ENCODE measurements at places on chromosomes 1 and 21.

- DNase-seq = peak; percentile 62
Observed at GRCh38 chr1:223716302-223716862, 4.0 kb downstream of the CAPN2 start.

DNA sequence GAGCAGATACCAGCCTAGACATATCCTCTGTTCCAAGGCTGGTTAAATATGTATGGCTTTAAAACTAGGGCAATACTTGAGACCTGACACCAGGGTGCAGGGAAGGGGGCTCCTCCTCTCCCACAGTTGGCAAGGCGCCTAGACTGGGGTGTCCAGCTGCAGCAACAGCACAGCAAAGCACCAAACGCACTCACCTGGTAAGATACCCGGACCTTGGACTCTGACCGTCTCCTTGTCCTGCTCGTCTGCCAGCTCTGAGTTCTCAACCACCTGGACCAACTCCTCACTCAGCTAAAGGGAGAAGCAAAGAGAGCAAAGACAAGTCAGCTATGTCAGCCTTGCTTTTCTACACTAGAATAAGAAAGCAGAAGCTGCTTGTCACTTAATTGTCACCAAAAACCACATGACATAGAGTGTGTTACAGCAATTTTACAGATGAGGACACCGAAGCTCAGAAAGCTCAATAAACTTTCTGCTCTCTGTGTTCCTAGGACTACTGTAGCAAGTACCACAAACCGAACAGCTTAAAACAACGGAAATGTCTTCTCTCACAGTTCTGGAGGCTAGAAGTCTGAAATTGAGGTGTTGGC is 4.4 kb downstream of the PACC1 start:
- peak; percentile 51 for DNase-seq

DNA sequence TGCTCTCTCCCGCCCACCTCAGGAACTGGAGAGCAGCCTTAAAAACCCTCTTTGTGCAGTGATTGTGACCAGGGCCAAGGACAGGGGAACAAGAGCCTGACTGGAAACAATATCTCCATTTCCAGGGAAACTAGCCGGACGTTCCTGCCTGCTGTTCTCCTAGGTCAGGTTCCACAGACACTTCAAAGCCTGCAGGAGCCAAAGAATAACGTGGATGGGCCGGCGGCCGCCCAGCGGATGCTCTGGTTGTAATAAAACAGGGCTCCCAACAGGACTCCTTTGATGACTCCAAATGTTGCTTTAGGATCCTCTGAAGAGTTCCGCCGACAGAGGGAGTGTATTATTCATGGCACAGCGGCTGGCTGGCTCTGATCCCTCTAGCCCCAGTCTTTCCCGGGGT is 162.2 kb downstream of the PLXNA2 start:
- DNase-seq = no peak

DNA sequence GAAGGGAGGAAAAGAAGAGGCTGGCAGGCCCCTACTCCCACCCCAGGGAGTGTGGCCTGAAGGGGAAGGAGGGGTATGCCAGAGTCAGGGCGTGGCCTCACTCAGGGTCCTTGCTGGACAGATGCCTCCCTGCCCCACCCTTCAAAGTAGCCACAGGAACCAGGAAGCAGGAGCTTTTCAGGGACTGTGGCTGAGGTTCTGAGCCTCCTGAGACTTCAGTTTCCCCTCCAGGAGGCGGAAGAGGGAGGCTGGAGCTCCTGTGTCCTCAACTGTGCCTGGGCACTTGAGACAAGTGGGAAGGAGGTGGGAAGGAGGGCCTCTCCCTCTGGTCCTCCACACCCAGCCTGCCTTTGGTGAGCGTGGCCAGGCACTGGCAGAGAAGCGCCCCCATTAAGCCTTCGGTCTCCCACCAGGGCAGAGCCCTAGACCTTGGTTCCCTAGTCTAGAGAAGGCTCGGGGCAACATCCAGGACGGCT is 5.3 kb downstream of the CELSR2 start:
- DNase-seq = no peak

- no peak for DNase-seq
Observed at GRCh38 chr1:74766579-74766978, 33.6 kb downstream of the TYW3 start.

- DNase-seq = no peak
Observed at GRCh38 chr21:29487154-29487553, 188.4 kb downstream of the BACH1 start.

- DNase-seq = no peak
Observed at GRCh38 chr1:177346790-177347359, 176.1 kb downstream of the BRINP2 start.

GRCh38 chr1:29504196-29504595 is 267.9 kb downstream of the PTPRU start:
- no peak for DNase-seq

DNA sequence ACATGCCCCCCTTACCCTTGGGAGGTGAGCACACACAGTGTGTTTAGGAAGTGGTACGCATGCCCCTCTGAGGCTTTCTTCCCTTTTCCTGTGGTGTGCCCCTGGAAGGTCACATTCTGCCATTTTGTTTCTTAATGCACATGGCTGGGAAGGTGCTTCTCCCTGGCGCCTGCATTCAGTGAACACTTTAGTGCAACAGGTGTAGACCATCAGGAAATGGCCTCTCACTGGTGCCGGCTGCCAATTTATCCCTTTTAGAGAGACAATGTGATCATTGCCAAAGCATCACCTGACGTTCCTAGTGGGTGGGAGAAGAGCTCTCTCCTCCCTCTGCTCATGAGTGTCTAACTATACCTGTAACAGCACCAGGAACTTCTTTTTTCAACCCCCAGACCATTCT is 51.8 kb upstream of the PDE9A start:
- DNase-seq = no peak

- no peak for DNase-seq
Observed at GRCh38 chr1:22359427-22359826, 92.2 kb upstream of the ZBTB40 start.

DNA sequence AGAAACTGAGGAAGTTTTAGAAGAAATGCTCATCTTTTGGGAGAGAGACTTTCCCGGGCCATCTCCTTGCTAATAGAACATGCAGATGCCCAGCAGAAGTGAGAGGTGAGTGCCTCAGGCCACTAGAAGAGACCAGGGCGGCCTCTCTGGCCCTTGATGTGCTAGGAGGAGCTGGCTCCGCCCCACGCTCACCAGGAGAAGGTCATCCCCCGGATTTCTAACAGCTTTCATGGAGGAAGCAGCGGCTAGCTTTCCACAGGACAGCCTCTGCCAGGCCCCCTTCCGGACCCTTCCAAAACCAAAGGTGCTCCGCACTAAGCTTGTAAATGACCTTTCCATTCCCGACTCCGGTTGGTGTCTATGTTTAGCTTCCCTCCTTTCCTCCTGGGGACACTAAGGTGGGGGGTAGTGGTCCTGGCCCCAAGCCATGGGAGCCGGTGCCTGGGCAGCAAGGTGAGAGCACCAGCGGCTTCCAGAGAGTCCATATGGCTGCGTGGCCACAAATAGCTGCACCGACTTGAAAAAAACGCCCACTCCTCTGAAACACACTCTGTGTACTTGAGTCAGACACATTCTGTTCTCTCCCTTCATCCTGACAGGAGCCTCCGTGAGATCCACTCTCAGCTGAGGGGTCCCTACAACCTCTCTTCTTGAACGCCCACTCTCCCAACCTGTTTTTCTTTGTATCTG is 249.9 kb downstream of the TNR start:
- no peak for DNase-seq

DNA sequence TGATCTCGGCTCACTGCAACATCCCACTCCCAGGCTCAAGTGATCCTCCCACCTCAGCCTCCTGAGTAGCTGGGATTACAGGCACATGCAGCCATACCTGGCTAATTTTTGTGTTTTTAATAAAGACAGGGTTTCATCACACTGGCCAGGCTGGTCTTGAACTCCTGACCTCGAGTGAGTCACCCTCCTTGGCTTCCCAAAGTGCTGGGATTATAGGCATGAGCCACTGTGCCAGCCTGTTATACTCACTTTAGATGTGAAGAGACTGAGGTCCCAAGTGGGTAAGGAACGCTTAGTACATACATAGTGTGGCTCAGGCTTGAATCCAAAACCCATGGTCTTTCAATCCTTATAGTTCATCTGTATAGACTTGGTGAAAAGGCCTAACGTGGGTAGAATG is 63.7 kb upstream of the EPS8L3 start:
- DNase-seq = no peak

DNA sequence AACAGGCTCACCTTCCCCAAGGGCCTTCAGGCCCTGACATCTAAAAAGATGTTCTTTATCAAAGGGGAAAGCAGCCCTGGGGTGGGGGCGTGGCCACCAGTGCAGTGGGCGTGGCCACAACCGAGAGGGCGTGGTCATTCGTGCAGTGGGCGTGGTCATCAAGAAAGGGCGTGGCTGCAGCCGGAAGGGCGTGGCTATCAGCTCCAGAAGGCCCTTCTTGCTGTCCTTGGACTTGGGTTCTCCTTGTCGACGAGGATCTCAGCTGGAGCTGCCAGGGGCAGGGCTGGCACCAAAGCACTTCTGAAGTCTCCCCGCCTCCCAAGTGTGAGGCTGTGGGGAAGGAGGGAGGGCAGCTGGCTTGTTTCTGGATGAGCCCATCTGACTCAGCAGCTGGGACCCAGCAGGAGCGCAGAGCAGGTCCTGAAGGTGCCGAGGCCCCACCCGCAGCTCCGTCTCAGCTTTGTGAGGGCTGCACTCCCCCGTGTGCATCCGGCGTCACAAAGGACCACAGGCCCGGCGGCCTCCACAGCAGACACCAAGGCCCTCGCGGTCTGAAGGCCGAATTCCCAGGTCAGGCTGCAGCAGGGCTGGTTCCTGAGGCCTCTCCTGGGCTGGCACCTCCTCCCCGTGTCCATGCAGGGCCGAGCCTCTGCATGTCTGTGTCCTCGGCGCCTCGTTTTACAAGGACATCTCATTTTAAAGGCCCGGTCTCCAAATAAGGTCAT is 12.8 kb downstream of the PDE9A start:
- peak; percentile 21 for DNase-seq

GRCh38 chr1:156848461-156849150 is 10.3 kb downstream of the INSRR start:
- DNase-seq = no peak

DNA sequence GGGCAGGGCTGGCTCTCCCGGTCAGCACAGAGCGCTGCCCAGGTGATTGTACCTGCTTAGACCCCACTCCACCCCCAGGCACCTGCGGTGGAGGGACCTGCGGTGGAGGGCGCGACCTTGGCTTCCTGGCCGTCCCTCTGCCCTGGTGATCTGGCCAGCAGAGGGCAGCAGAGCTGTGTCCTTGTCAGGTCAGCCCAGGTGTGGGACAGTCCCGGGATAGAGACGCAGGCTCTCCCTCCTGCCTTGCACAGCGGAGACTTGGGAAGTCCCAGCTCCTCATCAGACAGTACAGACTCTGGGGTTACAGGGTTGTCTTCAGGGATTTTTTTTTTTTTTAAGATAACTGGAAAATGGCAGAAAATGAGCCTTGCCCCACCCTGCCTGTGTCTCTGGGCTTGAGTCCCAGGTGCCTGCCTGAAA is 10.0 kb downstream of the SLX9 start:
- DNase-seq = peak; percentile 78

DNA sequence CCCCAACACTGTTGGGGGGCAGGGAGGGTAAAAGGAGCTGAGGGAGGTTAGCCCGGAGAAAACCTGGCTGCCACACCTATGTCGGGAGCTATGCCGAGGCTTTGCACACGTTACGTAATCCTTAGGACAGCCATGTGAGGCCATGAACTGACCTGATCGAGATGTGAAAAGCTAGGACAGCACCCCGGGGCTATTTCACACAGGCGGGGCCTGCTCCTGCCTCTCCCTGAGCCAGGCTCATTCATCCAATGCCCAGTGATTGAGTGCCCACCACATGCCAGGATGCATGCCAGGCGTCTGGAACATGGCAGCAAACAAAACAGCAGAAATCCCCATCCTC is 30.2 kb downstream of the LDLRAP1 start:
- no peak for DNase-seq

DNA sequence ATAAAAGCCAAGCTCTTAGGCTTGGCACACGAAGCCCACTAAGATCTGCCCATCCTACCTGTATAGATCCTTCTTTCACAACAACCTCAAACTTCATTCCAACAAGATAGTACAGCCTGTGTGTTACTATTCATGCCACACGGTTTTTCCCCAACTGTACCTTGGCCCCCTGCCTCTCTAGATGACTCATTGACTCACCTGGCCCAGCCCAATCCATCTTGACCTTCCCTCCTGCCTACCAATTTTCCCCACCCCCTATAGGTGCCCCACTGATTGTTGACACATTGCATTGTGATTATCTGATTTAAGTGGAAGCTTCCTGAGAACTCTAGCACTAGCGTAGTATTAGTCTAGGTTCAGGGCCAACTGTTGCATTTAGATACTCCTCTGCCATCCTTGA is 2.0 kb upstream of the CD101 start:
- DNase-seq = no peak

DNA sequence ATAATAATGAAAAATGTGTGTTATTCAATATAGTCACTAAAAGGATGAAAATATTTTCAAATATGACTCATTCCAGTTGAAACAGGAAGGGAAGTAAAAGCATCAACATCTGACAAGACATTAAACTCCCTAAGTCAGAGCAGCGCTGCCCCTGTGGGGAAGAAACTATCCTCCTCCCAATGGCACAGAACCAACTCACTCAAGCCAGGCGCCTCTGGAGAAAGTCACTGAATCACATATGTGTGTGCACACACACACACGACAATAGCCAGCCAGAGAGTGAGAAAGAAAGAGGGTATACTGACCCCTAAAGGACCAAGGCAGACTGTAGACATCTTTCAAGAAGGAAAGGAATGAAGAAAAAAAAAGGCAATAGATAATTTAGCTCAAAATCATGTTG is 126.9 kb downstream of the SETD4 start:
- peak; percentile 88 for DNase-seq

- DNase-seq = no peak
Observed at GRCh38 chr1:242128951-242129502, 130.1 kb upstream of the MAP1LC3C start.
